Left ventricle myocardium inferior (tissue), 1 donor: ENCODE measurements at places on chromosomes 11 and 22. TPM values are rescaled to one million over a fixed set of nuclear protein-coding genes. Genes with fewer than 3 reads are reported as not detected.

Gene TNNT3
- 30.7 TPM for total RNA-seq

Gene GGTLC3
- not detected for total RNA-seq

DNA sequence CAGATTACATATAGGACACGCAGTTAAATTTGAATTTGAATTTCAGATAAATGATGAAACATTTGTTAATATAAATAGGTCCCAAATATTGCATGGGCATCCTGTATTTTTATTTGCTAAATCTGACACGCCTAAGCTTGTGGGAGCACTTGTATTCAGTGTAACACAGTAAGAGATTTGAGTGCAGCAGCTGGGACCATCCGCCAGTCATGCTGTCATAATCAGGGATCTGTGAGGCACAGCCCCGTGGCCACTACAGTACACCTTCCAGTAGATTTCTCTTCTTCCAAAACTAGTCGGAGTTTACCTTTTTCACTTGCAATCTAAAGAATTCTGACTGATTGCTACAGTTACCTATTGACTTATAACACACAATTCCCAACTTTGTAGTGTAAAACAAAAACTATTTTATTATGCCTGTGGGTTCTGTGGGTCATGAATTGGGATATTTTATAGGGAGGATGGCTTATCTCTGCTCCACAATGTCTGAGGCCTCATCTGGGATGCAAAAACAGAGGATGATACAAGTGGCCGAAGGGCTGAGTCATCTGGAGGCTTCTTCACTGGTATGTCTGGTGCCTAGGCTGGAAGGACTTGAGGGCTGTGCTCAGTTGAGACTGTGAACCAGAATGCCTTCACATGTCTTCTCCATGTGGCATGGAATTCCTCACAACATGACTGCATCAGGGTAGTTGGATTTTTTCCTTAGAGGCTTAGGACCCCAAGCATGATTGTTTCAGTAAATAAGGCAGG is 74.1 kb downstream of the PRSS23 start:
- DNase-seq, result no peak

GRCh38 chr11:2424811-2425495 is 19.4 kb downstream of the TRPM5 start:
- no peak for DNase-seq

DNA sequence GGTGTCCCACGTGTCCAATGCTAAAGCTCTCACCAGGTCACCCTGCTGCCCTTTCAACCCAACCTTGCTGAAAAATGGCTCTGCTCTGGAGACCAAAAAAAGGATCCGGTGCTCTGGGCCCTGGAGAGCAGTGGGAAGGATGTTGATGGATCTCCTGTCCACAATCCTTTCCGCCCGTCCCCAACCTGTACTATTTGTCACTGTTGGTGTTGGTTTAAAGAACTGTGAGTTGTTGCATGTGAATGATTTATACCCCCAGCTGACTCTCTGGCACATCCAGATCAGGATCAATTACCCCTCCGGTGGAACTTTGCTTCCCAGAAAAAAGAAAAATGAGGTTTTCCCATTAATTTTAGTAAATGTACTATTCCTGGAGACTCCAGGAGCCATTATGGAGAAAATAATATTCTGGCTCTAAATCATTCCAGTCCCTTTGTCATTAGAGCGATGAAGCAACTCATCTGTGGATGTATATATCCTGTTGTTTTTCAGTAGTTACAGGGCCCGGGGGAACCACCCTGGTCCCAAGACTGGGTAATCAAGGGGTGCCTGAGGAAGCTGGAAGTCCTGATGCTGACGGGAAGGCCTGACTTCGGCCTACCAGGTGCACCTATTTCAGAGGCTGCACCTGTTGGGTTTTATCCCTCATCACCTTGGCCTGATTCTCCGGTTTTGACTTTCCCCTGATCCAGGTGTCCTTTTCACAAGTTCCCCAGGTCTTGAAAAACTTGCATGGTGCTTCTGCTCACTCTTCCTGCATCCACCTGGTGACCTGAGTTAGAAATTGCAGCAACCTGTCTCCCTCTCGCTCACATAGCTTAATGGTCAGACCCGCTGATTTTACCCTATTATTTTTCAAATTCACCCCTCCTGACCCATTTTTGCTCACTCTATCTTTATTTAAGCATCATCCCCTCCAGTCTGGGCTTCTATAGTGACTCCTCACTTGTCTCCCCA is 209.2 kb upstream of the SEZ6L start:
- DNase-seq, result no peak

- DNase-seq, result no peak
Observed at GRCh38 chr22:27542602-27543001, 259.0 kb downstream of the MN1 start.
